ENCODE measurements at places on chromosomes 4 and X. TPM values are rescaled to one million over a fixed set of nuclear protein-coding genes. Genes with fewer than 3 reads are reported as not detected.

The NEIL3 gene
- total RNA-seq, result 43.6 TPM

The FAM133A gene
- total RNA-seq, result 2.1 TPM

The TTC29 gene
- total RNA-seq, result not detected

The DCAF4L1 gene
- total RNA-seq, result 0.40 TPM

The S100G gene
- not detected for total RNA-seq

The NPY1R gene
- not detected for total RNA-seq

The POU4F2 gene
- total RNA-seq, result not detected

The GABRB1 gene
- not detected for total RNA-seq

The TAF7L gene
- total RNA-seq, result not detected

The GSX2 gene
- total RNA-seq, result not detected

The ANKRD50 gene
- 11.0 TPM for total RNA-seq

The DOK7 gene
- 0.14 TPM for total RNA-seq

The GPR34 gene
- total RNA-seq, result 0.17 TPM

The GDPD2 gene
- total RNA-seq, result not detected

The SMIM43 gene
- 0.40 TPM for total RNA-seq

The ALPK1 gene
- 19.0 TPM for total RNA-seq

The TCEANC gene
- 3.5 TPM for total RNA-seq

The CORIN gene
- 0.12 TPM for total RNA-seq

The FGB gene
- total RNA-seq, result 0.61 TPM

The TRAM1L1 gene
- total RNA-seq, result 4.2 TPM

The PCYT1B gene
- 0.40 TPM for total RNA-seq

The MTMR8 gene
- total RNA-seq, result 2.0 TPM

The SSX1 gene
- total RNA-seq, result not detected

The IL2 gene
- not detected for total RNA-seq

The CT45A5 gene
- total RNA-seq, result not detected

The UBE2A gene
- total RNA-seq, result 98.0 TPM

The ZRSR2 gene
- 5.3 TPM for total RNA-seq

The NCBP2L gene
- total RNA-seq, result not detected

Data from NCI-H460 (cell line).